Activated CD4-positive, alpha-beta T cell treated with anti-CD3 and anti-CD28 coated beads, Interleukin-2, Interleukin-6, amounts not matched to agents 100 ng/mL and 50 ng/mL, durations not matched to agents 16 hours and 8 hours (primary cell): ENCODE measurements at places on chromosomes 7 and 10.

DNA sequence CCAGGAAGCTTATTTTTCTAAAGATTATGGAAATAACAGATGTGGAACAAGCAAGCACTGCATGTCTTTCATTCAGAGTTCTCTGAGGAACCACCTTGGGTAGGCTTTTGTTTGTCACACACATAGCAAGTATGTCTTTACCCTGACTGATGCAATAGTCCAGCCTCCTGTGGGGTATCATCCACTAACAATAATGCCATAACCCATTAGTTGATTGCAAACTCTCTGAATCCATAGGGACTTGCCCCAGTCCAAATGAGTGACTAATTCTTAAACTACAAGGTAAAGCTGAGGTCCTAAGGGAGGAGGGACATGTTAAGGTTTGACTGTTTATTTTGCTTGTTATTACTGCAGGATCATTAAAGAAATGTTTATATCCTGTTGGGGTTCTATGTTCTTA, 151.4 kb upstream of the PRPS1L1 start:
- no peak for DNase-seq

- DNase-seq, result peak; percentile 79
These were observed 188.3 kb downstream of the DGKB start for GRCh38 chr7:14714161-14714728.

- no peak for DNase-seq
These were observed 61.2 kb downstream of the HHEX start for GRCh38 chr10:92750791-92751533.

GRCh38 chr10:85832988-85833387, 533.6 kb downstream of the GRID1 start:
- no peak for DNase-seq

GRCh38 chr10:125343118-125343925, 183.0 kb upstream of the CTBP2 start:
- peak; percentile 9 for DNase-seq

DNA sequence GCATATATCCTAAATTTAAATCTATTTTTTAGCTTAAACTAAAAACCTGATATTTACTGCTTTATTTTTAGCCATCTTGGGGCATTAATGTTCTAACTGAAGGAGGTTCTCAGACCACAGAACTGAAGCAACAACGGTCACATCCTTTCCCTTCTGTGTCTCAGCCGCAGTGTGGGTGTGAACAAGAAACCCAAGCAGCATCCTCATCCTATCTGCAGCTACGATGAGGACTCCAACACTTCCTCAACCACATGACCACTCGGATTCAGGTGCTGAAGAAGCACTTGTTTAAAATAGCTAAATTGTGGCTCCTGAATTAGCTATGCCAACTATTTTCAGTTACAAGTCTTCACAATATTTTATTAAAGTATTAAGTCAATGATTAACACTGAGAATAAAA, 5.3 kb downstream of the ESYT2 start:
- DNase-seq, result peak; percentile 89

- DNase-seq, result peak; percentile 16
These were observed 46.3 kb downstream of the PLEKHA8 start for GRCh38 chr7:30074422-30075030.

- DNase-seq, result no peak
These were observed 46.5 kb downstream of the MCU start for GRCh38 chr10:72738486-72738885.
